ENCODE measurements at places on chromosomes 3 and 15.

DNA sequence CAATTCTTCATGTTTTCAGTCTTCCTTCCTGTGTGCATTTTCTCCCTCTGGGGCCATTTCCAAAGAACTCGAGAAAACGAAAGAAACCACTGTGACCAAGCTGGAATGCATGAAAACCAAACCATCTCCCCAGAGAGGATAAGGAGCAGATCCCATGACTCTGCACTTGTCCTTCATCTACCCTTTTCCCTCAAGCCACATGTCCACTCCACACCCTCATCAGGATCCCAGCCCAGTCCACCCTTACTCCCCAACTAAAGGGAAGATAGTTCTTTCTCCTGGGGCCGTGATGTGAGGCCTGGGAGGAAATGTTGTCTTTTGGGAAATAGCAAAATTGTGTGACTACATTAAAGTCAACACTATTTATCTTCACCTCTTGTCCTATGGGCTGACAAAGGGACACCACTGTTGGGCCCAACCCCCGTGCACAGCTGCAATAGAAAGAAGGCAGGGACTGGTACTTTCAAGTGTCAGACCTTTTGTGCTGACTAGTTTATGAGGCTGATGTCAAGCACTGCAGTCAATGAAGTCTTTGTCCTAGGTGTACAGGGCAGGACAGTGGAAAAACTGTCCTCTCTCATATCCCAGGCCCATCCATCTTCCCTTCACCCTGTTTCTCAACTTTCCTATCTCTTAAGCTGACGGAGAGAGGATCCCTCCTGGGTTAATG is 487.1 kb upstream of the NR2F2 start:
- DNase-seq, result no peak

DNA sequence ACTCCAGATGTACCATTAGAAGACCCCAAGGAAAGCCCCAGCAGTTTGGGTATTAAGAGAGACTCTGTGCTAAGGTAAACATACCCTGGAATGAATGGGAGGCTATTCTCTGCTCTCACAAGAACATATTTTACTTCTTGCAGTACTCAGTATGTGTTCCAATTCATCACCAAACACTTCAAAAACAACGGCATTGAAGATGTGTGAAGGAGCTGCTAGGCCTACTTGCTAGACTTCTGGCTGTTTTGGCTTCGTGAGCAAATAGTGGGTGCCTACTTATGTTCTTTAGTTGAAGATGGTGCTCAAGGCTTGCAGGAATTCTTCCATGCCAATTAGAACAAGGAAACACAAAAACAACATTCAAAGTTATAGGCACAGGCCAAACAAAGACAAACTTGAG is 514.5 kb downstream of the ROBO1 start:
- no peak for DNase-seq

DNA sequence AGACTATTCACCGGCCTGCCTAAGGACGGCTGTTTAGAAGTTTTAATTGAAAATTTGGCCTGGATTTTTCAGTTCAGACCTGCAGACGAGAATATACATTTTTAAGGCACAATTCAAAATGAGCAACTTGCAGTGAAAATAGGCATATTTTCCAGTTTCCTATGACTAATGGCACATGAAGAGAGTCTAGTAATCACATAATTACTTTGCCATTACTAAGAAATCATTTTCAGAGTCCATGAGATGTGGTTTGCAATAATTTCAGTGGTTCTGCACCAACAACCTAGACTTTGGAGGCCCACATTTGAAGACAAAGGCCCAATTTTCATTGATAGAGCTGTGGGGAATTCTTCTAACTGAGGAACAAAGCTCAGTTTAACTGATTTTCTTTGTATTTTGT is 205.3 kb downstream of the SOX2 start:
- no peak for DNase-seq

DNA sequence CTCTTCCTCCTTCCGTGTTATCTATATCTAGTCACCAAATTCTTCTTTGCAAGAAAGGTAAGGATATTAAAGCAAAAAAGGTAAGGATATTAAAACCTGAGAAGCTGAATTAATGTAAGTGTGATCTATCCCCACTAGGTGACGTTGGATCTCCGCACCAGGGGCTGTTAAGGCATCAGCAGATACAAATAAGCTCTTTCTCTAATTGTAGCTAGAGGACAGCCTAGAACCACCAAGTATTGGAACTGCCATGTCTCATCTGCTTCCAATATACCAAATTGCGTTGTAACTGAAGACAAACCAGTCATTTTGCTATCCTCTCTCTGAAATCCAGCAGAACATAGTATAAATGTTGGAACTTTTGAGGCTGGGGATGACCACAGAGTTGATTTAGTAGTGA is 471.2 kb upstream of the TGFBR2 start:
- DNase-seq, result no peak

DNA sequence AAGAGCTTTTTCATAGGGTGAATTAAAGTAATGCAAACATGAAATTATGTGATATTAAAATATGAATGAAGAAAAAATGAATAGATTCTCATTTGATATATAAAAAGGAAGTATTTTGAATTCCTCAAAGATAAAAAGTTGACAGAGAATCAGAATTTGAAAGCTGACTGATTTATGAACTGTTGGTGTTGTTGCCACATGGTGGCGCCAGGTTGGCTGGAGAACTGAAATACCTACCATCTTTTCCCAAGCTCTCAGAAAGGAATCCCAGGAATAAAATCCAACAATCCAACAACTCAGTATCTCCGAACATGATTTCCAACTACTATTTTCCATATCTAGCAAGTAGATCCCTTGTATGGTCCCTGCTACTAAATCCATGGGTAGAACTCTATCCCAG is 3.1 kb downstream of the MYRIP start:
- no peak for DNase-seq

DNA sequence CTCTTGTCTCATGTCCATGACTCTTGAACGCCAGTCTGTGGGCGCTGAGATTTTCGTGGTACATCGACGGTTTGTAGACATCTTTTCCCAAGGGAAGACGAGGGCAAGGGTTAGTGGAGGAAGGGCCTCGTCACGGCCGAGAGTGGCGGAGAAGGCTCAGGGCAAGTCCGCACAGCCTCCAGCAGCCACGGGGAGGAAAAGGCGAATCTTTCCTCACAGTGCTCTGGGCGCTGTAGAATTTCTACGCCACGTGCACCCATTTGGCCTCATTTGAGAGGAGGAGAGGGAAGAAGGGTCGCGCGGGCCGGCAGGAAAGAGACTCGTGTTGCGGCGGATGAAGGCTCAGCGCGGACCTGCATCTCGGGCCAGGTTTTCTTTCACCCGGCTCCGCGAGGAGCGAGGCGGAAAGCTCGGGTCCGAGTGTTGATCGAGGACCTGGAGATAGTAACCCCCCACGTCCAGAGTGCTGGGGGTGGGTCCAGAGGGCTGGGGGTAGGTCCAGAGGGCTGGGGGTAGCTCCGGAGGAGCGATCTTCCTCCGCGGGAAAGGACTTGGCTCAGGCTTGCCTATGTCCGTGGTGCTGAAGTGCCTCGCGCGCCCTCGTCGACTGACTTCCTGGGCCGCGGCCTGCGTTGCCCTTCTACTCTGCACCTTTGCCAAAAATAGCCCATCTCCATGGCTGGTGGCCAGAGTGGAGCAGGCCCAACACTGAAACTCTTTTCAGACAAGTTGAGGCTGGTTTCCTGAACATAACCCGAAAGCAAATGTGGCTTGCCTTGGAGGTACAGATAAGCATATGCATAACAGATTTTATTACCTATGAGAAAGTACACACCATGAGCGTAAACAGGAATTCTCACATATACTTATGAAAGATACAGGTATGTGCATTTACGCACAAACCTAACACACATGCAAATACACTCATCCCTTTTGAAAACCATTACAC is 1.1 kb downstream of the SLC35G2 start:
- DNase-seq, result peak; percentile 45

GRCh38 chr3:21654662-21655061 is 96.3 kb downstream of the ZNF385D start:
- no peak for DNase-seq

DNA sequence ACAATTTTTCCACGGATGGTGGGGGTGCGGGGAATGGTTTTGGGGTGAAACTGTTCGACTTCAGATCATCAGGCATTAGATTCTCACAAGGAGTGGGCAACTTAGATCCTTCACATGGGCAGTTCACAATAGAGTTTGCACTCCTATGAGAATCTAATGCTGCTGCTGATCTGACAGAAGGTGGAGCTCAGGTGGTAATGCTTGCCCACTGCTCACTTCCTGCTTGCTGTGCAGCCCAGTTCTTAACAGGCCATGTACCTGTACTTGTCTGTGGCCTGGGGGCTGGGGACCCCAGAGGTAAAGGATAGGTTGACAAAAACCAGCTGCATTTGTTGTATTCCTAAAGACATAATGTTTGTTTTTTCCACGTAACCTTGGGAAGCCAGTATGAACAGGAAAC is 16.0 kb downstream of the DZIP3 start:
- DNase-seq, result no peak

GRCh38 chr15:80934761-80935221 is 54.8 kb downstream of the MESD start:
- DNase-seq, result no peak

DNA sequence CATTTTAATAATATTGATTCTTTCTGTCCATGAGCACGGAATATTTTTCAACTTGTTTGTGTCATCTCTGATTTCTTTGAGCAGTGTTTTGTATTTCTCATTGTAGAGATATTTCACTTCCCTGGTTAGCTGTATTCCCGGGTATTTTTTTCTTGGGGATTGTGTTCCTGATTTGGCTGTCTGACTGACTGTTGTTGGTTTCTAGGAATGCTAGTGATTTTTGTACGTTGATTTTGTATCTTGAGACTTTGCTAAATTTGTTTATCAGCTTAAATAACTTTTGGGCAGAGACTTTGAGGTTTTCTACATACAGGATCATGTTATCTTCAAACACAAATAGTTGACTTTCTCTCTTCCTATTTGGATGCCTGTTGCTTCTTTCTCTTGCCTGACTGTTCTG is 418.8 kb upstream of the ALCAM start:
- no peak for DNase-seq

DNA sequence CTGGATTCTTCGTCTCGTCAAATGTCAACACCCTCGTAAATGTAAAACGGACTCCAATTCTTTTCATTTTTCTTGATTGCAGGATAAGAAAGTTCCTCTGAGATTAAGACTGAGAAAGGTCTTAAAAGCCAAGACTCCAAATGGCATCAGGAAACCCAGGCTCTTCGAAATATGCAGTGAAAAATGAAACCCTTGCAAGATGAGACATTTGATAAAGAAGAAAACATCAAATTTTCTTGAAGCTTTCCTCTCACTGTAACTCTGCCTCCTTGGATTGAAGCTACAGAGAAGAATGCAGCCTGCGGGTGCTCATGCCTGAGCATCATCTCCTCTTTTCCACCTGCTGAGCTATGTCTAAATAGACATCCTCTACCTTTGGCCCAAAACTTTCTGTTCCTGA is 342.4 kb upstream of the THBS1 start:
- DNase-seq, result no peak

DNA sequence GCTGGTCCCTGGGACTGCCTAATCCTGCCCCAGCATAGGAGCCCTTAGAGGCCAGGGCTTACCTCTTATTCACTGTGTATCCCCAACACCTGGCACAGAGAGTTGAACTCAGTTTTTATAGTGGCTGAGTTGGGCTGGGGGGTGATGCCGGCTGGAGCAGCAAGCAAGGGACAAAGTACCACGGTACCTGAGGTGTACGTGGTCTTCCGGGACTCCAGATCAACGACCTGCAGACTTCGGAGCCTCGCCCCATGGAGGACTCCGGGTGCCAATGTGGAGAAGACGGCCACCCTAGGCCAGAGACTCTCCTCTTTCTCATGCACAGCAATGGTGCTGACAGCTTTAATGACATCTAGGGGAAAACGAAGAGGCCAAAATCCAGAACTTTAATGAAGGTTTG is 8.1 kb downstream of the WDR73 start:
- no peak for DNase-seq

GRCh38 chr3:15606434-15606891 is 4.9 kb downstream of the BTD start:
- no peak for DNase-seq

- DNase-seq, result no peak
Observed at GRCh38 chr3:37138816-37139215, 35.6 kb downstream of the LRRFIP2 start.

Data from AML-193 (cell line).